ENCODE measurements at places on chromosomes 7 and 10. TPM values are rescaled to one million over a fixed set of nuclear protein-coding genes. Genes with fewer than 3 reads are reported as not detected.

TEX36 gene
- total RNA-seq, result not detected

MCMBP gene
- 134 TPM for total RNA-seq

KIAA1217 gene
- total RNA-seq, result 1.0 TPM

UBTD1 gene
- total RNA-seq, result 5.6 TPM

- H3K27me3 ChIP-seq, result no peaks in the 10 kb centered on the region
- H3K27ac ChIP-seq, result no peak overlapping the region
- DNase-seq, result no peak
- no peaks in the 10 kb centered on the region for H3K4me1 ChIP-seq
- H3K4me3 ChIP-seq, result no peak overlapping the region
Observed at GRCh38 chr7:90655566-90655965, 59.4 kb downstream of the CDK14 start.

GRCh38 chr7:5692845-5693278 lies 88.6 kb downstream of the RNF216 start:
- H3K27ac ChIP-seq, result peak overlapping the region; percentile 50
- H3K4me3 ChIP-seq, result no peak overlapping the region
- peaks cover 74% of the 10 kb centered on the region for H3K4me1 ChIP-seq
- DNase-seq, result no peak
- H3K36me3 ChIP-seq, result peaks cover 22% of the 10 kb centered on the region
- peaks cover 5% of the 10 kb centered on the region for H3K27me3 ChIP-seq

DNA sequence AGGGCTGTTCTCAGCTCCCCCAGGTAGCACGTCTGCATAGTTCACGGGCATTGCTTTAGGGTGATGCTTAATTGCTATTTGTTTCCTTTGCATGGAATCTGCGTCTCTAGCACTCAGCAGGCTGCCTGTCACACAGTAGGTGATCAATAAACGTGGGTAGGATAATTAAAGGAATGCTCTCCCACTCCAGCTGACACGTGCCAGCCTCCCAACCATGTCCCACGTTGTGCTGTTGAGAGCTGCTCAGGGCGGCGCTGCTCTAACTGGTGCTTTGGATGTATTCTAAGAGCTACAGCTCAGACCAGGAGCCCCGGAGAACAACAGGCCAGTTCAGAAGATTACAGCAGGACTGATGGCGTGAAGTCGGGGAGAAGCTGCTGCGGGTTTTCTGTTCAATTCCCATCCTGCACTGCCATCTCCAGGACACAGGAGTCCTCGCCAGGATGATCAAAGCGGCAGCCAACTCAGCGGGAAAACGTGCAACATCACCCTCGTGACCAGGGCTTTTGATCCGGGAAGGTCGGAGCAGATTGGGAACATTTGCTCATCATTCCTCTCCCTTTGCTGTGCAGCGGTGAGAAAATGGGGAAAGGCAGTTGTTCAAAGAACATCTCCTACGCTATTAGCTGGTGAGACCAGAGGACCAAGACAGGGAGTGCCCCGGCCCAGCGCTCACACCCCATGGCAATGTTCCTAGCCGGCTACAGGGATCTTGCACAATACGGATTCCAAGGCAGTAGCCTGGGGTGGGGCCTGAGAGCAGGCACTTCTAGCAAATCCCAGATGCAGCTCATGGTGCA lies 50.5 kb upstream of the FOXK1 start:
- no peaks in the 10 kb centered on the region for H3K4me1 ChIP-seq
- no peaks in the 10 kb centered on the region for H3K36me3 ChIP-seq
- no peak for DNase-seq
- H3K4me3 ChIP-seq, result no peak overlapping the region
- peaks cover 5% of the 10 kb centered on the region for H3K27me3 ChIP-seq
